ENCODE measurements at places on chromosomes 3 and 15.

GRCh38 chr15:80773122-80773551 is 6.0 kb upstream of the CEMIP start:
- peak; percentile 93 for DNase-seq

DNA sequence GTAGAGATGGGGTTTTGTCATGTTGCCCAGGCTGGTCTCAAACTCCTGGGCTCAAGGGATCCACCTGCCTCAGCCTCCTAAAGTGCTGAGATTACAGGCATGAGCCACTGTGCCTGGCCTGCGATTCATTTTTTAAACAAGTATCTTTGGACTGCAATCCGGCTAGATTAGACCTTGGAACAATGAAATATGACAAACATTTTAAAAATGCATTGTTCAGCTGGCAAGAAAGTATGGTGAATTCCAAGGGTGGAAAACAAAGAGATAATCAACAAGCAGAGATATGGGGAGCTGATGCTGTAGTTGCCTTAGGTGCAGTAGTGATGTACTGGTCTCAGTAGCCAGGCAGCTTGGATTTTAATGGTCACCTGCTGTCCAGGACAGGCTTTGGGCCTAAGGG is 95.8 kb upstream of the GOLGA8J start:
- DNase-seq = no peak

GRCh38 chr15:55257938-55258337 is 31.7 kb downstream of the RAB27A start:
- no peak for DNase-seq

DNA sequence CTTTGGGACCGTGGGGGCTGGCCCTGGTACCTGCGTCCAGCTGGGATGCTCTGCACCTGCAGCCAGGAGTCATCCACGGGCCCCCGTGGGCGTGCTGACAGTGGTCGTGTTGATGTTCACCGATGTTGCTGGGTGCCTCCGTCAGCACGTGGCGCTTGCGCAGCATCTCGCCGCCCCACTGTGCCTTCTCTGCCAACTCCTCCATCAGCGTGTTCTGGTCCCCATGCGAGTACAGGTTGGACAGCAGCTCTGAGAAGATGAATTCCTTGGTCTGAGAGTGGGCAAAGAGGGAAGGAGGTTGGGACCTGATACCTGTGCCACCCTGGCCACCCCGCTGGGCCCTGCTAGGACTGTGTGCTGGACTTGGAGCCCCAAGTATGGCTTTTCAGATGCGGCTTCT is 61.4 kb downstream of the ADAMTS7 start:
- no peak for DNase-seq

DNA sequence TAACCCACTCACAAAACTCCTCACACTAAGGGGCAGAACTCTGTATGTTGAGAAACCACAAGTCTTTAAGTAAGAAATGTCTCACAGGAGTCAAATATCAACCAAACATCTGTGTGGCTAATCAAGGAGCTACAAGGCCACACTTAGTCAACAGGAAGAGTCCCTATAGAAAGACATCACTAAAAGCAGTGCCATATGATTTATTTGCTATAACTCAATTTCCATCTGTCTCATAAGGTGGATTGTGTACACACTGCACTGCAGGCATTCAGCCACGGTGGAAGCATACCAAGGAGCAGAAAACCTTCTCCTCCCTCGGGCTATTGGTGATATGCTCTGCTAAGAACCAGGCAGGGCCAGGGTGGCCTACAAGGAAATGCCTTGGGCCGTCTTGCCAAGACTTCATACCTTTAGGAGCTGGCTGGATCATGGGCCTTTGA is 197.6 kb upstream of the CFAP20DC start:
- DNase-seq = no peak

- DNase-seq = no peak
Measured at GRCh38 chr3:119018690-119019463, 15.8 kb downstream of the IGSF11 start.

DNA sequence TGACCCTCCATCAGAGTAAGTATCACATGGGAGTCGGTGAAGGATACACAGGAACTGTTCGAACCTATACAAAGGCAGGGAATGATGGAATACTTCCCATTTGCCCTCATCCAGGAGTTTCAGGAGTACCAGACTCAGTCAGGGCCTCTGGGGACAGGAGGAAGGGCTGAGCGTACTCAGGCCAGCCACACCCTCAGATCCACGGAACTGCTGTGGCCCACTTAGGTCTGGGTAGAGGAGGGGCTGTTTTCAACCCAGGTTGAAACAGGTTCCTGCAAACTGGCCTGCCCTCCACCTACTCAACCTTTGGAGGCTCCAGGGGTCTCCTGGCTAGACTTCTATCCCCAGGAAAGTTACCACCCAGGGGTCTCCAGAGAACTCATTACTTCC is 6.7 kb upstream of the IGDCC3 start:
- DNase-seq = no peak

DNA sequence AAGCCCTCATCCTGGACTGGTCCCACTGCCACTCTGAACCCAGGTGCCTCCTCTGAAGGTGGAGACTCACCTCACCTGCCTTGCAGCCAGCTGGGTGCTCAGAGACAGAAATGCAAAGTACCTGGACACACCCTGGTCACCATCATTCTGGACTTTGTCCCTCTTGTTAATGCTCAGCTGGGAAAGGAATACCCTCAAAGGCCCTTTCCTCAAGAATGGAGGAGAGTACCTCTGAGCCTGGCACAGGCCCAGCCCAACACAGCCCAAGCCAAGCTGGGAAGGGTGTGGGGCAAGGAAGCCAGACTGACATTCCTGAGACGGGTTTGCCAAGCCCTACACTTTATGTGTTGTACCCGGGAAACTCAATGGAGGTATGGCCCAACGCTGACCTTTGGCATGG is 983 bp upstream of the ALAS1 start:
- DNase-seq = no peak

DNA sequence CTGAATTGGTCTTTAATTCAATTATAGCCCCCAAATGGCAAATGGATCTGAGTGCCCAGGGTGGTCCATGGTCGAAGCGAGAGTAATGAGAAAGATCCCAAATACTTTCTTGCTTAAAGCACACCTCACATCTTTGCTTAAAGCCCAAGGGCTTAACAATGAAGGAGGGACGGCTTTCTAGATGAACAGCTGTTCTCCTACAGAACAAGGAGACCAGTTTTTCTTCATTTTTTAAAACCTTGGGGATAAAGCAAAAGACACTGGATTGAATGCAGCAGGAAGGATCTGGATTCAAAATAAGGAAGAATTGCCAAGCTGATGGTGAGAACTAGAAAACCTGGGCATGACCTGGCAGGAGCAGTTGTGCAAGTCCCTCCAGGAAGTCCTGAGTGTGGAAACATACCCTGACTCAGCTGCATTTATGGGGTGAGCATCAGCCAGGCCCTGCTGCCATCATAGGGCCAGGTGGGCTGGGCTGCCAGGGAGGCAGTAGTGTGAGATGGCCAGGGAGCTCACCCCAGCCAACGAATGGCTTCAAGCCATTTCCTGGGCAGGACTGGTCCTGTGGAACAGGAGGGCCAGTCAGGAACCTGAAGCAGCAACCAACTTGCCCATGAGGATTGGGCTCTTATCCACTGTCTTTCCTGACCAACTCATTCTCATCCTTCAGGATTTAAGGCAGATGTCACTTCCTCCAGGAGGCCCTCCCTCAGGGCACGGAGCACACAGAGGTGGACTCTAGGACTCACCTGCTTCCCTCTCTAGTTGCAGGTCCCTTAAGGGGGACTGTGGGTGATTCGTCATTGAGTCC is 18.4 kb upstream of the RHCG start:
- DNase-seq = no peak

DNA sequence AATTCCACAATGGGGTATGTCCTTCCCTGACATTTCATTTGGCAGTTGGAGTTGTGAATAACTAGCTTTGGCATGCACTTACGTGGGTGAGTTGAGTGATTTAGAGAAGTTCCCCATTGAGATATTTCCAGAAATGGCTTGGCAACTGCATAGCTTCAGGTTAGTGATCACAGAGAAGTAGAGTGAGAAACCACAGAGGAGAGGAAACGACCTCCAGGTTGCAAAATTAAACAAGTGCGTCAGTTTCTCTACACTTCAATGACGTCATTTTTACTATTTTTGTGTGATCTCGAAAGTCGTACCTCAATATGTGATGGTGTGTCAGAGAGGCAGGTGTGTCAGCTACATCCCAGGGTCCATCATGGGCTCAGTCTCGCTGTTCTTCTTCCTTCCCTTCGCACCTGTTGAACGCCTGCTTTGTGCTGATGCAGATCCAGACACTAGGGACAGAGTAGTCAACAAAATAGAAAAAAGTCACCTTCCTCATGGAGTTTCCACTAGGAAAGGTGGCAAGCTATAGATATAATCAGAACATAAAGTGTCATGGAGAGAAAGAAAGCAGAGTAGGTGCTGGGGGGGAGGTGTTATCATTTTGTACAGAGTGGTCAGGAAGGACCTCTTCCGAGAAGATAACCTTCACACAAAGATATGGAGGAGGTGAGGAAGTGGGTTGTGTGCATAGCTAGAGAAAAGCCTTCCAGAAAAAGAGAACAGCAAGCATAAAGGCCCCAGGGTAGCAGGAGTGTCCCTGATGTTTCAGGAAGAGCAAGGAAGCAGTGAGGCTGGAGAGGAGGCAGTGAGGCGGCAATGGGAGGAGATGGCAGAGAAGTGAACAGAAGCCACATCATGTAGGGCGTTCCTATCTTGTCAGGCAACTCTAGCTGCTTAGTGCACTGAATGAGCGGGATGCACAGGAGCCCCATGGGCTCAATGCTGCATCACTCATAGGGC is 75.6 kb downstream of the MCTP2 start:
- DNase-seq = no peak

DNA sequence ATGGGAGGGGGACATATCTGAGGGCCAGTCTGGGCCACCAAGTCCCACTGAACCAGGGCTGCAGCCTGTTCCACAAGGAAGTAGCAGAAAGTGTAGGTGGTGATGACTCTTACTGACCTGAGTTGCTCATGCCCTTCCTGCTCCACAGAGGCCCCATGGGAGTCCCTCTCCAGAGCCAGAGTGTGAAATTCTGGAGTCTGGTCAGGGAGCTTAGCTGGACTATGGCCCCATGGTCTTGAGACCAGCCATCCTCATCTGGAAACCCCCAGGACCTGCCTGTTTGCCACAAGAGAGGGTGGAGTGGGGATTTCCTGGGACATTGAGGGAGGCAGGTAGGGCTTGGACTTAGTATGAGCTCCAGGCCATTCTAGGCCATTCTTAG is 3.0 kb downstream of the SPINT1 start:
- no peak for DNase-seq

DNA sequence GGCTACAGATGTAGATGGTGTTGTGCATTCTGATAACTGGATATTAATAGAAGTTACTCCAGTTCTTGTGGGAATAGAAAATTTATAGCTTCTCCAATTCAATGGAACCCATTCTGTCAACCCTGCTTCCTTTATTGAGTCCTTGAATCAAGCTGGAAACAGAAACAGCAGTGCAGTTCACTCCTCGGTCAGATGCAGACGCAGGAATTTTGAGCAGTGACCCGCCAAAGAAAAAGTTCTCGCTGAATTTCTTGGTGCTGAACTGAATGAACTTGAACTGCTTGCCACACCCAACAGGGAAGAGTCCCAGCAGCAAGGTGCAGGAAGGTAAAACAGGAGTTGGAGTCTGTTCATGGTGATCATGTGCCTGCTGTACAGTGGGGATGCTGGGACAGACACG is 10.3 kb downstream of the HRH1 start:
- DNase-seq = no peak

DNA sequence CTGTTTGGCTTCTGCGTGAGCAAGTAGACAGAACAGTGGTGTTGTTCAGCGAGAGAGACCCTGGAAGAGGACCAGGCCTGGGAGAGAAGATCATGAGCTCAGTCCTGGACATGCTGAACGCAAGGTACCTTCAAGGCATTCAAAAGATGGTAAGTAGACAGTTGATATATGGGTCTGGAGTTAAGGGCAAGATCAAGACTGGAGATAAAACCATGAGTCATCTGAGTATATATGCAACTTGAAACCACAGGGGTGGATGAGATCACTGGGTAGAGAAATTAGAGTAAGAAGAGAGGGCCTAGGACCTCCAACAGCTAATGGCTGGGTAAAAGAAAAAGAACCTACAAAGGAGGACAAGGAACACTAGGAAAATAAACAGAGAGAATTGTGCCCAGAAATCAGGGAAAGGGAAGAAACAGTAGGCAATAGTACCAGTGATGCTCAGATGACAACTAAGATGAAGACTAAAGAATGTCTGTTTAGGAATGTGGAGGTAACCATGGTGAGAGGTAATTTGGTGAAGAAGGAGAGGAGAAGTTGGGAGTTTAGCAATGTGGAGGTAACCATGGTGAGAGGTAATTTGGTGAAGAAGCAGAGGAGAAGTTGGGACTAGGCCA is 343.2 kb upstream of the ADAMTS9 start:
- DNase-seq = no peak

DNA sequence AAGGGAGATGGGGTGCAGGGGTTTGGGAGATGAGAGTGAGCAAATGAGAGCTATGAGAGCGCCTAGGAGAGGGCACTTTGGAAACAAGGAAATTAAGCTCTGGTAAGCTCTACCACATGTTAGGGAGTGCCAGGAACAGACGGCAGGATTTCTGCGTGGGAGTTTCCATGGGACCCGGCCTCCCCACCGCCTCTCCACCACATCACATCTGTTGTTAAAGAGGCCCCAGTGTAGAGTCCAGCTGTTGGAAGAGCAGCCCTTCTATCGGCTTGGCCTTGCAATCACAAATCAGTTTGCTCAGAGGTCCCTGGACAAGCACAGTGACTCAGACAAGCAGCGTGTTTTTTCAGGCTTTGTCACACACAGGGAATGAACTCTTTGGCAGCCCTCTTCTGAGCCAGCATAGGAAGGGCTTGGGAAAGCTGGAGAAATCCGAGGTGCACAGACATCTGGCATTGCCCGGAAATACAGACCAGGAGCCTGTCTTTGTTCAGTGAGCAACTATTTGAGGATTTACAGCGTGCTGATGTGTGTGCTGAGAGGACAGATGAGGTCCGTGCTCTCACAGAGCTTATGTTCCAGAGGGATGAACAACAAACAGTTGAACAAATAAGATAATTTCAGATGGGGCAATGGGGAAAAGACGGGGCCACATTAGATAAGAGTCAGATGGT is 370.6 kb upstream of the PROK2 start:
- DNase-seq = peak; percentile 92

DNA sequence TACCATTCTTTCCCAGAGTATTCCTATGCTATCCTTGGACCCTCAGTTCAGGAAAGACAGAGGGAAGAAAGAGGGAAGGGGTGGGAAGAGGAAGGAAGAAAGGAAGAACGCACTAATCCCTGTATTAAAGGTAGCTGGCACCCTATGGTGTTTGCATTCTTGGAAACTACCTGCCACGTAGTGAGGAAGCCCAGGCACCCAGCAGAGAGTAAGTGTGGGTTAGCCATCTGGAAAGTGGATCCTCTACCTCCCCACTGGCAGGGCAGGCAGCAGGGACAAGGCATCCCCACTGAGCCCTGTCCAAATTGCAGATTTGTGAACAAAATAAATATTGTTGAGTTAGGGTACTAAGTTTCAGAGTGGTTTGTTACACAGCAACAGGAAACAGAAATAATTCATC is 8.8 kb downstream of the RBP1 start:
- no peak for DNase-seq

- no peak for DNase-seq
Measured at GRCh38 chr3:49910409-49911123, 6.9 kb upstream of the MST1R start.

- DNase-seq = no peak
Measured at GRCh38 chr3:41963823-41964222, 1.9 kb upstream of the ULK4 start.
